ENCODE measurements at places on chromosomes 1 and 21. TPM values are rescaled to one million over a fixed set of nuclear protein-coding genes. Genes with fewer than 3 reads are reported as not detected.

The DCST1 gene
- total RNA-seq = not detected

The HSPA6 gene
- total RNA-seq = 0.19 TPM

The NECAP2 gene
- total RNA-seq = 57.0 TPM

The AMPD1 gene
- total RNA-seq = not detected

The SPRR1B gene
- total RNA-seq = 2,304 TPM

The PLA2G2A gene
- not detected for total RNA-seq

The AMY2B gene
- total RNA-seq = 1.5 TPM

The S100A9 gene
- total RNA-seq = 5,057 TPM

The SLAMF7 gene
- 0.14 TPM for total RNA-seq

The PCP4 gene
- total RNA-seq = not detected

The COL11A1 gene
- total RNA-seq = 0.07 TPM

The LCE1F gene
- not detected for total RNA-seq

The C1orf50 gene
- 0.60 TPM for total RNA-seq

The SIPA1L2 gene
- total RNA-seq = 12.4 TPM

The HOOK1 gene
- total RNA-seq = 7.1 TPM

The MT1HL1 gene
- not detected for total RNA-seq

The LIPI gene
- total RNA-seq = not detected

The COL24A1 gene
- not detected for total RNA-seq

The TFF2 gene
- total RNA-seq = not detected

The DNM3 gene
- total RNA-seq = 2.0 TPM

The S100A8 gene
- 1,254 TPM for total RNA-seq

The RBP7 gene
- total RNA-seq = not detected

The FMO2 gene
- total RNA-seq = not detected

The TMPRSS2 gene
- 1.2 TPM for total RNA-seq

The MMEL1 gene
- not detected for total RNA-seq

The CR1 gene
- total RNA-seq = not detected

The ANGPTL3 gene
- total RNA-seq = not detected

The OR2T12 gene
- total RNA-seq = not detected

The PADI4 gene
- not detected for total RNA-seq

The DCST2 gene
- not detected for total RNA-seq

The CFAP126 gene
- total RNA-seq = not detected

The SLAMF9 gene
- 32.0 TPM for total RNA-seq

The SLC44A3 gene
- total RNA-seq = 11.7 TPM

The CDCA8 gene
- 22.4 TPM for total RNA-seq

The CD160 gene
- not detected for total RNA-seq

The TRIM46 gene
- total RNA-seq = 1.8 TPM

The MRPL20 gene
- total RNA-seq = 184 TPM

The F3 gene
- total RNA-seq = 1,196 TPM

The TNFRSF4 gene
- total RNA-seq = not detected

The OR10K1 gene
- not detected for total RNA-seq

The RUNX3 gene
- total RNA-seq = 4.6 TPM

The PERM1 gene
- total RNA-seq = not detected

The TFAP2E gene
- 0.49 TPM for total RNA-seq

The OR14K1 gene
- total RNA-seq = not detected

The ST3GAL3 gene
- total RNA-seq = 6.2 TPM

The DTL gene
- 15.2 TPM for total RNA-seq

The CYP4A22 gene
- not detected for total RNA-seq

The GLIS1 gene
- 0.33 TPM for total RNA-seq
